ENCODE measurements at places on chromosomes 4 and X. TPM values are rescaled to one million over a fixed set of nuclear protein-coding genes. Genes with fewer than 3 reads are reported as not detected.
A peak's percentile ranks its signal among the peaks of the same experiment; 100 is the strongest.

GRCh38 chrX:49053223-49054072, 5.4 kb upstream of the CCDC120 start:
- no peaks in the 10 kb centered on the region for H3K36me3 ChIP-seq
- H3K27me3 ChIP-seq: no peaks in the 10 kb centered on the region
- peak overlapping the region; percentile 93 for H3K27ac ChIP-seq
- peak; percentile 80 for DNase-seq

- no peaks in the 10 kb centered on the region for H3K36me3 ChIP-seq
- H3K4me1 ChIP-seq: no peaks in the 10 kb centered on the region
- DNase-seq: no peak
- no peaks in the 10 kb centered on the region for H3K27me3 ChIP-seq
- no peak overlapping the region for H3K4me3 ChIP-seq
- H3K27ac ChIP-seq: no peak overlapping the region
These were observed 164.8 kb downstream of the PTTG2 start for GRCh38 chr4:38124961-38125360.

DNA sequence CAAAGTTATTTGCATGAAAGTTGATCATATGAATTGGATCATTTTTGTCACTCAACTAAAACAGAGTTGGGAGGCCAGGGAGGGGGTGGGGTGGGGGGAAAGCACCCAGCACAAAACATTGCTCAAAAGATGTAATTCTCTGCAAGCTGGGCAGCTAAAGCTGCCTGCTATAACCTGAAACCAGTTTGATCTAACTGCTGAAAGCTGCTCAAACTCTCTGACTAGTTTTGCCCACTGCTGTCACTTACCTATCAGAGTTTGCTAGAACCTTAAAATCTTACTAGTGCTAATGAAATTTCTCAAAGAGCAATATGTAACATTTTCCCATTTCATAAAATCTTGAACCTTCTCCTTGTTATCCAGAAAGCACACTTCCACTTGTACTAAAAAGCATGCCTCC, 10.4 kb downstream of the CXCL8 start:
- no peaks in the 10 kb centered on the region for H3K4me1 ChIP-seq
- H3K36me3 ChIP-seq: no peaks in the 10 kb centered on the region
- H3K27ac ChIP-seq: no peak overlapping the region
- DNase-seq: no peak

DNA sequence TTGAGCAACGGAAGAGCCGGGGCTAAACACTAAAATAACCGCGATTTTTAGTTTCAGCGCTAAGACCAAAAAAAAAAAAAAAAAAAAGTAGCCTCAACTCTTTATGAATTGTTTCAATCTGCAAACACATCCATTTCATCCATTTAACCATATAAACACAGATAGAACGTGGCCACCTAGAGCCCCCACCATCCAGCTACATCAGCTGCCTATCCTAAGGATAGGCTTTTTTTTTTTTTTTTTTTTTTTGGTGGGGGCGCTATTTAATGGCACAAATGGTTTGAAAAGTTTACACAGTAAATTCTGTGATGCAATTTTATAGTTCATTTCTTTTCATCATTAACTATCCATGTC, 492 bp upstream of the HDAC8 start:
- H3K4me3 ChIP-seq: peak overlapping the region; percentile 50
- no peak for DNase-seq
- H3K27ac ChIP-seq: peak overlapping the region; percentile 4
- no peaks in the 10 kb centered on the region for H3K36me3 ChIP-seq

DNA sequence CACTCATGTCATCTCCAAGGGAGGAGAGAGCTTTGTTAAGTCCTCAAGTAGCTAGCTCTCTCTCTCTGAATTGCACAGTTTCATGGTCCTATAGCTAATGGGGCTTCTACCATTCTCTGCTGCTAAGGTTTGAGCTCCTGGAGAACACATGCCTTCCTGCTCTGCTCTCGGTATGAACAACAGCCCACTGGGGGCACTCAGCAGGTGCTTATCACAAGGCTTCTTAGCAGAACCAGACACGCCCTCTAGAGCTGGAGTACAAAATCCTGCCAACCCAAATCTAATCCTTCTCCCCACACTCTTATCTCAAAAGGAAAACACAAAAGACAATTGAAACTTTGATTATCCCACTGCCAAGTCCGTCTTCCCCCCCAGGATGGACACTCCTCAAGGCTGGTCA, 176.5 kb downstream of the HS3ST1 start:
- no peaks in the 10 kb centered on the region for H3K27me3 ChIP-seq
- H3K4me3 ChIP-seq: no peak overlapping the region
- DNase-seq: no peak
- H3K27ac ChIP-seq: no peak overlapping the region
- H3K4me1 ChIP-seq: no peaks in the 10 kb centered on the region

GRCh38 chr4:143402776-143403552, 66.3 kb downstream of the GAB1 start:
- no peaks in the 10 kb centered on the region for H3K27me3 ChIP-seq
- no peaks in the 10 kb centered on the region for H3K4me1 ChIP-seq
- DNase-seq: no peak
- no peaks in the 10 kb centered on the region for H3K36me3 ChIP-seq

GRCh38 chr4:54172156-54172555, 56.9 kb upstream of the PDGFRA start:
- 0 out of 2 replicates have a peak, but pooled peaks cover 4% of the 10 kb centered on the region for H3K4me1 ChIP-seq
- no peak overlapping the region for H3K27ac ChIP-seq
- no peak for DNase-seq
- H3K36me3 ChIP-seq: no peaks in the 10 kb centered on the region
- H3K4me3 ChIP-seq: no peak overlapping the region
- no peaks in the 10 kb centered on the region for H3K27me3 ChIP-seq

DNA sequence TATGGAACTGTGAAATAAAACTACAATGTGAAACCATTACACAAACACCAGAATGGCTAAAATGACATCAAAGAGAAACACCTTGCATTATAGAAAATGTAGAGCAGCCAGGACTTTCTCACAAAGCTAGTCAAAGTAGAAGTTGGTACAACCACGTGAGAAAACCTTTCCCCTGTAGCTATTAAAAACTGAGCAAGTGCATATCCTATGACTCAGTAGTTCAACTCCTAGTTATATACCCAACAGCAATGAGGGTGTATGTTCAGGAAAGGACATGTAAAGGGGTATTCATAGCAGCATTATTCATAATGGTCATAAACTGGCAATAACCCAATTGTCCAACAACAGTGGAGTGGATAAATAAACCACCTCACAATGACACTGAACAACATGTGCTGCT, 177.5 kb upstream of the NUDT10 start:
- H3K4me1 ChIP-seq: no peaks in the 10 kb centered on the region
- H3K27ac ChIP-seq: no peak overlapping the region
- DNase-seq: no peak
- no peaks in the 10 kb centered on the region for H3K36me3 ChIP-seq
- no peak overlapping the region for H3K4me3 ChIP-seq

- DNase-seq: no peak
- 0 out of 2 replicates have a peak, but pooled peaks cover 5% of the 10 kb centered on the region for H3K4me1 ChIP-seq
- no peaks in the 10 kb centered on the region for H3K36me3 ChIP-seq
- no peak overlapping the region for H3K4me3 ChIP-seq
These were observed 28.8 kb downstream of the SH3TC1 start for GRCh38 chr4:8227771-8228318.

- H3K36me3 ChIP-seq: no peaks in the 10 kb centered on the region
- no peak overlapping the region for H3K27ac ChIP-seq
- H3K4me1 ChIP-seq: no peaks in the 10 kb centered on the region
- H3K27me3 ChIP-seq: no peaks in the 10 kb centered on the region
- DNase-seq: no peak
These were observed 25.0 kb upstream of the CWH43 start for GRCh38 chr4:48960988-48961635.

GRCh38 chr4:60923075-60923474, 277.1 kb upstream of the ADGRL3 start:
- no peak overlapping the region for H3K27ac ChIP-seq
- no peaks in the 10 kb centered on the region for H3K36me3 ChIP-seq
- 0 out of 2 replicates have a peak, but pooled peaks cover 6% of the 10 kb centered on the region for H3K4me1 ChIP-seq

DNA sequence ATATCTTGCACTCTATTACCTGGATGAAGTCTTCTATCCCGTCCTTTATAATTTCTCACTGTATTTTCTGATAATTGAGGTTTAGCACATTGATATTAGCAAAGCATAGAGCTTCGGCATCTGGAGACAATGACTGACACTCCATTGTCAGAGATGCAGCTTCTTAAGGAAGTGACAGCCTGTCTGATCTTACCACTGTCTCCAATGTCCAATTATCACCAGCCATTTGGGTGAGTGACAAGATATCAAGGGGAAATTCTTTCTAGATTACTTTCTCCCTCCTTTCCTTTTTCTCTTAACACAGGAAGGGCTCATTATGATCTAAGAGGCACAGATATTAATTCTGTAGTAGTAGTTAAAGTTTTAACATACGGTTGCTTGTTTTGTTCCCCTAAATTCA, 86.4 kb downstream of the LDB2 start:
- H3K4me1 ChIP-seq: no peaks in the 10 kb centered on the region
- H3K4me3 ChIP-seq: no peak overlapping the region
- no peak overlapping the region for H3K27ac ChIP-seq
- DNase-seq: no peak
- H3K36me3 ChIP-seq: no peaks in the 10 kb centered on the region

DNA sequence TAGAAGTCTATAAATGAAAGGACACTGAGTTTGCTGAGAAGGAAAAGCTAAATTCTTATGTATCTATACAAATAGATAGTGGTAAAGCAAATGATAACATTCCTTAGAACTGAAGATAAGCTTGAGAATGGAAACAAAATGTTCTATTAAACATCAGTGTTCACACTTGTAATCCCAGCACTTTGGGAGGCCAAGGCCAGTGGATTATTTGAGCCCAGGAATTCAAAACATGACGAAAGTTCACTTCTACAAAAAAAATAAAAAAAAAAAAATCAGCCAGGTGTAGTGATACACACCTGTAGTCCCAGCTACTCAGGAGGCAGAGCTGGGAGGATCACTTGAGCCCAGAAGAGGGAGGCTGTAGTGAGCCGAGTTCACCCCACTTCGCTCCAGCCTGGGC, 199.8 kb downstream of the COMMD8 start:
- H3K36me3 ChIP-seq: no peaks in the 10 kb centered on the region
- DNase-seq: peak; percentile 59
- H3K4me1 ChIP-seq: peaks cover 13% of the 10 kb centered on the region
- no peak overlapping the region for H3K4me3 ChIP-seq

DNA sequence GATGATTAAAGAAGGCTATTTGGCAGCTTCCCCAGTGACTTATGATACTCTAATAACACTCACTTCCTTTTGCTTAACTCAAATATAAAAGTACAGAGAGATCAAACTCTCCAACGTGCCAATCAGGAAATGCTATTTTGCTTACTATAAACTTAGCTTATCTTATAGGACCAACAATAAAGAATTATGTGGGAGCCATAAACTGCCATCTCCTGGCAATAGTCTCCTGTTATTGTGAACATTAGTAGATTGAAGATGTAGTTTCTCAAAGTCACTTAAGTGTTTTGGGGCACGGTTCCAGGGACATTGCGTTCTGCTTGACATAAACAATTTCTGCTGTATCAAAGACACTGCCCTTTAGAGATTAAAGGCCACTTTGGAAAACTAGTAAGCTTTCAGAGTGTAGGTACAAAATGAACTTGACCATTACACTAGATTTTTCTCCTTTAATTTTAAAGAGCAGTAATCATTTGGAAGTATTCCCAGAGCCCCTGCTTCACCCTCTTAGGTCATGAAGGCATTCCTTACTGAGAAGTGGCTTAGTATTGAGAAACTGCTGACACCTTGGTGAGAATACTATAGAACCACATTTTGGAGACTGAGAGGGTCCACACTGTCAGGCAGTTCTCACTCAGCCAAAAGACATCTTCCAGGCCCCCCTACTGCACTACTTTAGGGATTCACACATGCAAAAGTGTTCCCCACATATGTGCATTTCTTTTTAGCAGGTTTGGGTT, 51.9 kb downstream of the MAOA start:
- H3K36me3 ChIP-seq: no peaks in the 10 kb centered on the region
- H3K27ac ChIP-seq: no peak overlapping the region
- no peak overlapping the region for H3K4me3 ChIP-seq
- no peaks in the 10 kb centered on the region for H3K27me3 ChIP-seq

GRCh38 chr4:141432000-141432712, 204.2 kb upstream of the IL15 start:
- no peaks in the 10 kb centered on the region for H3K36me3 ChIP-seq
- no peak for DNase-seq
- H3K4me1 ChIP-seq: no peaks in the 10 kb centered on the region
- H3K27me3 ChIP-seq: no peaks in the 10 kb centered on the region
- H3K27ac ChIP-seq: no peak overlapping the region

DNA sequence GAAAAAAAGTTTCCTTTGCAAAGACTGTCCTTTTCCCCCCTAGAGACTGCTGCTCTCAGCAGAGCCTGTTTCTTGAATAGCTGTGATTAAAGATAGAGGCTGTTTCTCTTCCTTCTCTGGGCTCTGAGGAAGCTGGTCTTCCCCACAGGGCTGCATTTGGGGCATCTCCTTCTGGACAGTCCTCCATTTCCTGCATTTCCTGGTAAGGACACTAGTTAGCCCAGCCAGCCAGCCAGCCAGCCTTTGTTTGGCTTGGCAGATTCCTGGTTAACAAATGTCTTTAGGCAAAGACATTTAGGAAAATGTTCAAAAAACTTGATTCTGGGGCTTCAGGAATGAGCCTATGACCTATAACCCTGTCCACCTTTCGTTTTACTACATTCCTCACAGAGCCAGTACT, 34.0 kb upstream of the PLAC1 start:
- H3K36me3 ChIP-seq: no peaks in the 10 kb centered on the region
- H3K27ac ChIP-seq: no peak overlapping the region
- H3K4me3 ChIP-seq: no peak overlapping the region
- no peak for DNase-seq

DNA sequence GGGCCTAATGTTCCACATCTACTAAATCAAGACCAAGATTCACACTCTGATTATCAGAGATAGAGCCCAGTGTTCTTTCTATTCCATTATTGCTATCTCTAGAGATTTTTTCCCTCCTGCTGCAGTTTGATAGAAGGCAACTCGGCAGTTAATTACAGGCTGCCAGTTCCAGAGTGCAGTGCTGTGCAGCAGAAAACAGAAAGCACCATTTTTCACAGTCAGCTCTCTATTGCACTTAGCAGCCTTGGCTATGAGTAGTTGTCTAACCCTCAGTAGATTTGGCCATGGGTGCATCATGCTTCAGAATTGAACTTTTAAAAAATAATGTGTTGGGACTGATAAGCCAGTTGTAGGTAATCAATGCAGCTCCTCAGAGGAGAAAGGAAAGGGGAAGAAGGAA, 295.3 kb downstream of the MID1IP1 start:
- H3K4me3 ChIP-seq: no peak overlapping the region
- DNase-seq: no peak
- no peaks in the 10 kb centered on the region for H3K4me1 ChIP-seq
- no peaks in the 10 kb centered on the region for H3K27me3 ChIP-seq
- no peaks in the 10 kb centered on the region for H3K36me3 ChIP-seq

Gene SPANXD
- not detected for total RNA-seq

Gene GUCY2F
- total RNA-seq: not detected

Gene HSD17B13
- 0.14 TPM for total RNA-seq

Gene MAGEB17
- total RNA-seq: not detected

Gene KLKB1
- not detected for total RNA-seq

Gene FRMD7
- not detected for total RNA-seq

Gene USP17L21
- total RNA-seq: not detected

Gene PPID
- total RNA-seq: 57.2 TPM

Gene GPAT3
- 5.0 TPM for total RNA-seq

Gene TNMD
- total RNA-seq: not detected

Gene UCHL1
- total RNA-seq: 198 TPM
